ENCODE measurements at places on chromosomes 7 and 10.

- DNase-seq = no peak
Measured at GRCh38 chr7:1112109-1112508, 24.2 kb downstream of the GPER1 start.

- no peak for DNase-seq
Measured at GRCh38 chr7:131945957-131946544, 389.6 kb upstream of the PODXL start.

- DNase-seq = no peak
Measured at GRCh38 chr10:21508706-21509331, 16.7 kb downstream of the SKIDA1 start.

DNA sequence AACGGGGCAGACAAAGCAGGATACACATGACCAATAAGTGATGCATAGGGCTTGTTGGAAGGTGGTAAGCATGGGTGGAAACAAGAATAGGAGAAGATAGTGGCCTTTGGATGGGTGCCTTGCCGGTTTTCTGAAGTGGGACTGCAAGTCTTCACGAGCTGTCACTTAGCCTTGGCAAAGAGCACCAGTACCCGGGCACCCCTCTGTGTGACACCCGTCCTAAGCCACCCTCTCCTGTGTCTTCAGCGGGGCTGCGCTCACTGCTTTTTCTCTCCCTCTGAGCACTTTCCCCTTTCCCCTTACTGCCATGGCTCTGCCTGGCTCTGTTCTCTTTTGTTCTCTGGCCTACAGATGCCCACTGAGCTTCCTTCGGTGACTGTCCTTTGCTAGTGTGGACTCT lies 399.7 kb upstream of the MKI67 start:
- DNase-seq = no peak

DNA sequence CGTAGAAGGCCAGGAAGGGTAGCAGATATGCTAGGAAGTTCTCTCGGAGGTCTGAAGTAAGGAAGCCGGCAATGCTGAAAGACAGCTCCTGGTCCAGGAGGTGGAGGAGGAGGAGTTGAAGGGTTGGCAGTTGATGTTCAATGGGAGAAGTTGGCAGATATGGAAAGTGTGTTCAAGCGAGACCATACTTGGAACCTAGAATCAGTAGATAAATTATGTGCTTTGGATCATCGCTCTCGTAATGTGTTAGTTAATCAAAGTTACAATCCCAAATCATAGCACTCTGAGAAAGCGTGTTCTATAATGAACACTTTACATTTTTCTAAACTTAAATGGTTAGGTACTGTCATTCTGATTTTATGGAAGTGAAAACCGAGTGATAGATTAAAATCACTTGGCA lies 152.9 kb downstream of the CELF2 start:
- DNase-seq = no peak

DNA sequence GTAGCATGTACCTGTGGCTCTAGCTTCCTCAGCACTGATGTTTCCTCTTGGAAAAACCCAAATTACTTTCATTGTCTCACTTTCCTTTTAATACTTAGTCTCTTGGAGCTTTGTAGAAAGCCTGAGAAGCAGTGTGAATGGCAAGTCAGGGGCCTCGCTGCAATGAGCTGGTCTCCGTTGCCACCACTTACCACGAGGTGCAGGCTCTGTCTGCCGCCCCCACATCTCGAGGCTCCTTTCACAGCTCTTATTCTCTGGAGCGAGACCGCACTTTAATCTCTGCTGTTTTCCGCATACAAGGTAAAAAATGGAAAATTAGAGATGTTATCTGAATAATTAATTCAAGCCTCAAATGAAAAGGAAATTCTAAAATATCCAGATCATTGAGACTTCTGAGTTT lies 186.2 kb downstream of the HECW1 start:
- no peak for DNase-seq

DNA sequence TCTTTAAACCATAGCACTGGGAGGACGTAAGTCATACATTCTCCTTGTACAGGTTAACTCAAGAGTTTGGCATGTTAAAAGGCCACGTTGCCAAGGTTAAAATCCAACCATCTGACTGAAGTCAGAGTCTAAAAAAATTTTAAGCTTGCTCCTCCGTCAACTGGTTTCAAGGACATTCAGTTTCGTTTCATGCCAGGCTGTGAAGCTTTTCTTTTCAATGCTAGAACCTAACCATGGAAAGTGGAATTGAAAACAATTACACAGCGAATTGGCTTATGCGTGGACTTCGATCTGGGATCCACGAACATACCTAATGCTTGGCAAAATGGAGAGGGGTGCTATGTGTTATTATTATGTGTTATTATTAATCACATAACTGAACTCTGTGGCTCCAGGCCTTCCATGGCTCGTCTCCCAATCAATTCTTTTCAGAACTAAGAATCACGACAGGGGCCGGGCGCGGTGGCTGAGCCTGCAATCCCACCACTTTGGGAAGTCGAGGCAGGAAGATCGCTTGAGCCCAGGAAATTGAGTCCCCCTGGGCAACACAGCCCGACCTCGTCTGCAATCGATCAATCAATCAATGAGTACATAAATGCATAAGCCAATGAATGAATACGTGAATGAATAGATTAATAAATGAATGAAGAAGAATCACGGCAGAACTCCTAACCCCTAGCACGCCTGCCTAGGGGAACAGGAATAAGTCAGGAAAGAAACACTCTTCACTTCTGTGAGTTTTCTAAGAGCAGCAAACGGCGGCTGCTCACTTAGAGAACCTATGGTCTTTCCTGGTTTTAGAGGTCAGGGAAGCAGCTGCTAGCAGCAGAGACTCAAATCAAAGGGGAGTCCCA lies 733 bp upstream of the ARL5B start:
- DNase-seq = peak; percentile 10

GRCh38 chr10:123151737-123152135 lies 2.5 kb upstream of the BUB3 start:
- DNase-seq = no peak

GRCh38 chr7:151876899-151877777 lies at the start of gene PRKAG2:
Gene PRKAG2 (minus strand): TSS chr7:151877115. CDS start chr7:151876620, 495 bp downstream.
- peak; percentile 80 for DNase-seq

GRCh38 chr10:29317027-29317420 lies 28.2 kb downstream of the LYZL1 start:
- DNase-seq = peak; percentile 28

GRCh38 chr10:60032723-60033122 lies 126.4 kb upstream of the CCDC6 start:
- peak; percentile 87 for DNase-seq

GRCh38 chr7:138299066-138299465 lies 161.0 kb upstream of the TRIM24 start:
- no peak for DNase-seq

- DNase-seq = no peak
Measured at GRCh38 chr7:155375337-155376277, 77.9 kb downstream of the INSIG1 start.

GRCh38 chr10:98446661-98447221 lies at the start of gene HPS1:
Gene HPS1 (minus strand): TSS chr10:98446935. CDS start chr10:98443240, 3,695 bp downstream.
- DNase-seq = peak; percentile 64

DNA sequence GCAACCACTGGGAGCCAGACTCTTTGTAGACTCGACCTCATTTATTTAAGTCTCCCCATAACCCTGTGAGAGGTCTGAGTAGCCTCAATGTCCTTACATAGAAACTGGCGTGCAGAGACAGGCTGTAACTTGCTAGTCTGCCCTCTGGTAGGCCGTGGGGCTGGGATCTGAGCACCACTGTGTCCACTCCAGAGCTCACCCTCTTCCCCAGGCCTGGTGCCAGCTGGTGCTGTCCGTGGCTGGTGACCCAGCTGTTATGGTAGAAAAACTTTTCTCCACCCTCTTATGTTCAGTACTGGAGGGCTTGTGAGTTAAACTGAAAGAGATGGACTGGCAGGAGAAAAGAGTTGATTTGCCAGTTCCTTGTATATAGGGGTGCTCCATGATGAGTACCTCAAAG lies 41.9 kb downstream of the ADAMTS14 start:
- DNase-seq = no peak

- DNase-seq = no peak
Measured at GRCh38 chr10:115827231-115828009, 445.6 kb downstream of the GFRA1 start.

DNA sequence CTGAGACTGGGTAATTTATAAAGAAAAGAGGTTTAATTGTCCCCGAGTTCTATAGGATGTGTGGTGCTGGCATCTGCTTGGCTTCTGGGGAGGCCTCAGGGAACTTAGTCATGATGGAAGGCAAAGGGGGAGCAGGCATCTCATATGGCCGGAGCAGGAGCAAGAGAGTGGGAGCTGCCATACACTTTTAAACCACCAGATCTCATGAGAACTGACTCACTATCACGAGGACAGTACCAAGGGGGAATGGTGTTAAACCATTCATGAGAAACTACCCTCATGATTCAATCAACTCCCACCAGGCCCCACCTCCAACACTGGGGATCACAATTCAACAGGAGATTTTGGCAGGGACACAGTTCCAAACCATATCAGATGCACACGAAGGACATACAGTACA lies 199.9 kb upstream of the DPP6 start:
- no peak for DNase-seq

Data from CD14-positive monocyte (primary cell).